ENCODE measurements at places on chromosomes 12 and 14.

DNA sequence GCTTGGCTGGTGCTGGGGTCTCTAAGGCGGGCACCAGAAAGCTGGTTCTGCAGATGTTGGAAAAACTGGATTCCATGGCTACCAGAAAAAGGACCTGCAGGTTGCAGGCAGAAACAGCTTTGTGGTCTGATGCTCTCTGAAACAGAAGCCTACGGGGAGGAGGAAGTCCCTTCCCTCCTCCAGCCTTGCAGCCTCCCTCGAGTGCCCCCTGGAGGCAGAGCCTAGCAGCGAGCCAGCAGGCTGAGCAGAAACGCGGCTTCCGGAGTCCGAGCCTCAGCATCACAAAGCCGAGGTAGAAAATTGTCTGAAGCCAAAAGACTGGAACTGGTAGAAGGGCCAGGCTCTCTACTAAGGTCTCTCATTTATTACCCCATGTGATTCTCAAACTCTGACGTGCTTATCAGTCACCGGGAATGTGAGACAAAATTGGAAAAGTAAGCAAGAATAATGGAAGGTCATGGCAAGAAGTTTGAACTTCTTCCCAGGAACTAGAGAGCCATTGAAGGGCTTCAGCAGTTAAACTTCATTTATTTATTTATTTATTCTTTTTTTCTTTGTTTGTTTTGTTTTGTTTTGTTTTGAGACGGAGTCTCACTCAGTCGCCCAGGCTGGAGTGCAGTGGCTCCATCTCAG lies 82.2 kb upstream of the CPSF6 start:
- peaks cover 36% of the 10 kb centered on the region for H3K4me1 ChIP-seq
- peak; percentile 91 for DNase-seq
- H3K36me3 ChIP-seq, result no peaks in the 10 kb centered on the region
- peak overlapping the region; percentile 52 for H3K4me3 ChIP-seq
- no peaks in the 10 kb centered on the region for H3K27me3 ChIP-seq

GRCh38 chr12:50061171-50061570 lies 3.8 kb downstream of the ASIC1 start:
- H3K36me3 ChIP-seq, result peaks cover 5% of the 10 kb centered on the region
- H3K4me1 ChIP-seq, result peaks cover 38% of the 10 kb centered on the region
- DNase-seq, result no peak
- H3K27ac ChIP-seq, result no peak overlapping the region
- H3K4me3 ChIP-seq, result no peak overlapping the region

- no peak overlapping the region for H3K27ac ChIP-seq
- no peaks in the 10 kb centered on the region for H3K36me3 ChIP-seq
- DNase-seq, result no peak
- H3K27me3 ChIP-seq, result no peaks in the 10 kb centered on the region
- H3K4me1 ChIP-seq, result no peaks in the 10 kb centered on the region
- H3K4me3 ChIP-seq, result no peak overlapping the region
Measured at GRCh38 chr12:95582230-95583058, 31.2 kb upstream of the USP44 start.

DNA sequence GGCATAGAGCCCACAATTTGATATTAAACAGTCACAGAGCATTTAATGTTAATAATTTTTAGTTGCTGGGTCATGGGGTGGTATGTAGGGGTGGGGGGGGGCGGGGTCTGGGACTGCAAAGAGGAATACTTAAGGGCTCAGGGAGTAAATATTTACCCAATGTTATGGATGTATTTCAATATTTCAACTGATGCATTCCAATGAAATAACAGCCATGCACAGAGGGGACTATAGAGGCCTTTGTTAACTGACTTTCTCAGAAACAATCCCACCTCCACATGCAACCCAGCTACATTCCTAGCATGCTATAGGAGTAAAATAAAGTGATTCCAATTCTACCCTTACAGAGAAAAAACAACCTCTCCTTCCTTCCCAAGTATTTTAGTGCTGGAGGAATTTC lies 7.9 kb upstream of the BBS10 start:
- no peak overlapping the region for H3K4me3 ChIP-seq
- peaks cover 12% of the 10 kb centered on the region for H3K36me3 ChIP-seq
- H3K27me3 ChIP-seq, result no peaks in the 10 kb centered on the region
- DNase-seq, result no peak

- no peaks in the 10 kb centered on the region for H3K4me1 ChIP-seq
- DNase-seq, result no peak
- H3K4me3 ChIP-seq, result no peak overlapping the region
- peaks cover 12% of the 10 kb centered on the region for H3K36me3 ChIP-seq
- no peaks in the 10 kb centered on the region for H3K27me3 ChIP-seq
Measured at GRCh38 chr14:99507860-99508640, 26.8 kb downstream of the CCNK start.
